ENCODE measurements at places on chromosomes 2 and 18.

- no peak for DNase-seq
Observed at GRCh38 chr2:100113990-100114433, 28.4 kb downstream of the AFF3 start.

DNA sequence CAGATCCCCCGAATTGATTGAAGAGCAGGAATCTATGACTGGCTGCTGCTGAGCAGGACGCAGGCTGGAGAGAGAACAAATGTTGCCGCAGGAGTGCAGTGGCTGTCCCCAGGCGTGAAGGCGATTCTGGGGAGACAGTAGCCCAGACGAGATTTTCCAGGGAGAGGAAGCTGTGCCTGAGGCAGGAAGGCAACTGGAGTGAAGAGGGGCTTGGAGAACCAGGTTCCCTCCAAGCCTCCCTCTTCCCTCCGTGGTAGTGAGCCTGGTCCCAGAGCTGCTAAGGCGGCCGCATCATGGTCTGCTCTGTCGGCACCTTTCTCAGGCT lies 1.3 kb upstream of the NPPC start:
- DNase-seq, result no peak

DNA sequence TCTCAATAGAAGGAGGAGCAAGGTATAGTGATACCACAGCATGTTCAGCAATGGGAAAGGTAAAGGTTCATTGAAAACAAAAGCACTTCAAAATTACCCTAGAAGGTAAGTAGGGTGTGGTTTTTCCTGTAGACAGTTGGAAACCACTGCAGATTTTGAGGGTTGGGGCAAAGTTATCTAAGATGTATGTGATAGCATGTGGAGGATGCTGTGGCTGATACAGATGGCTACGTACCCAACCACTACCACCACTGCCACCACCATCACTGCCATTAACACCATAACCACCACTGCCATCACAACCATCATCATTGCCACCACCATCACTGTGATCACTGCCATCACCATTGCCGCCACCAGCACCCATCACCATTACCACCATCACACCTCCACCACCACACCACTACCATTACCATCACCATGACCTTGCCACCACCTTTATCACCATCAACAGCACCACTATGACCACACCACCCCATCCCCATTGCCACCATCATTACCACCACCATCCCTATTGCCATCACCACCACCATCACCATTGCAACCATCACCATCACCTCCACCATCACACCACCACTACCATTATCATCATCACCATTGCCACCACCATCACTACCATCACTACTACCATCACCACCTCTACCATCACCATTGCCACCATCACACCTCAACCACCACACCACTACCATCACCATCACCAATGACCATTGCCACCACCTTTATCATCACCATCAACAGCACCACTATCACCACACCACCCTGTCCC lies 3.7 kb downstream of the TMSB10 start:
- DNase-seq, result no peak

- no peak for DNase-seq
Observed at GRCh38 chr2:177568390-177568789, 175.8 kb downstream of the AGPS start.

DNA sequence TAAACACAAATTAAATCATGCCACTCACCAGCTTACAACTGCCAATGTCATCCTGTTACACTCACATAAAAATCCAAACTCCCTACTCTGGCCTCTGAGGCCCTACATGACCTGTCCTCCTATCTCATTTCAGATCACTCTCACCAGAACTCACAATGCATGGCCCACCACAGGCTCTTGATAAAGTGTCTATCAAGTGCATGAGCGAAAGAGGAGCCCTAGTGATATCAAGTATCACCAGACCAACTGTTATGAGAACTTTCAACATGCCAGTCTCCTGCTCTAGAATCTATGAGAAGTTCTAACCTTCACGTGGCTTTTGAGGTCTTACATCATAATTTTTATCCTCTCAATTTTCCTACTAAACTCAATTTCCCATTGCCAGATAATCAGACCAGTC lies 76.4 kb upstream of the CD226 start:
- no peak for DNase-seq

GRCh38 chr2:185796758-185797157 lies 58.2 kb downstream of the FSIP2 start:
- DNase-seq, result no peak

DNA sequence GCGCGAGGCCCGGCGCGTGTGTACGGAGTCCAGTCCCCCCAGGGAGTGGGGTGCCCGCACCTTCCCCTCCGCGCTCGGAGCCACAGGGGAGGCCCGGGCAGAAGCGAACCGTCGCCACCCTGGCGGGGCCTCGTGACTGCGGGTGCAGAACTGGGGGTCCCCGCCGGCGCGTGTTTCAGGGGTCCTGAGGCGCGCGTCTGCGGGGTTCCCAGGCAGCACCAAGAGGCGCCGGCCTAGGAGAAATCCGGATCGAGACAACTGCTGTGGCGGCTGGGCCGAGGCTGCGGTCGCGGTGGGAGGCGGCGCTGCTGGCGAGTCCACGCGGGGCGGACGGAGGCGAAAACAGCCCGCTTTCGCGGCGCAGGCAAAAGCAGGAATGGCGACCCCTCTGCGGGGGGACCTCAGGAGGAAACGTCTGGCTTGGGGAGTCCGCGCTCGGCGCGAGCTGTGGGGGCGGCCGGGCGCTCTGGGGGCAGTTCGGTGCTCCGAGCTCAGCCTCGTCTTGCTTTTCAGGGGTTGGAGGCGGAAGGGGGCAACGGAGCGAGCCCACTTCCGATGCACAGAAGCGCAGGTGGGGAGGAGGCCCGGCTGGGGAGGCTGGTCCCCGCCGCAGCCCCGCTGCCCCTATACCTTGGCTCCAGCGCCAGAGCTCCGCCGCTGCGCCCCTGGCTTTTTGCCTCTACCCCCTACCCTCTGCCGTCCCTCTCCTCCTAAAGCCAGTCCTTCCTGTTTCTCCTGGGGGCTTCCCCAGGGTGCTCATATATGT lies 81.5 kb upstream of the LDLRAD4 start:
- peak; percentile 12 for DNase-seq

- no peak for DNase-seq
Observed at GRCh38 chr2:180334514-180334913, 327.4 kb upstream of the CWC22 start.

DNA sequence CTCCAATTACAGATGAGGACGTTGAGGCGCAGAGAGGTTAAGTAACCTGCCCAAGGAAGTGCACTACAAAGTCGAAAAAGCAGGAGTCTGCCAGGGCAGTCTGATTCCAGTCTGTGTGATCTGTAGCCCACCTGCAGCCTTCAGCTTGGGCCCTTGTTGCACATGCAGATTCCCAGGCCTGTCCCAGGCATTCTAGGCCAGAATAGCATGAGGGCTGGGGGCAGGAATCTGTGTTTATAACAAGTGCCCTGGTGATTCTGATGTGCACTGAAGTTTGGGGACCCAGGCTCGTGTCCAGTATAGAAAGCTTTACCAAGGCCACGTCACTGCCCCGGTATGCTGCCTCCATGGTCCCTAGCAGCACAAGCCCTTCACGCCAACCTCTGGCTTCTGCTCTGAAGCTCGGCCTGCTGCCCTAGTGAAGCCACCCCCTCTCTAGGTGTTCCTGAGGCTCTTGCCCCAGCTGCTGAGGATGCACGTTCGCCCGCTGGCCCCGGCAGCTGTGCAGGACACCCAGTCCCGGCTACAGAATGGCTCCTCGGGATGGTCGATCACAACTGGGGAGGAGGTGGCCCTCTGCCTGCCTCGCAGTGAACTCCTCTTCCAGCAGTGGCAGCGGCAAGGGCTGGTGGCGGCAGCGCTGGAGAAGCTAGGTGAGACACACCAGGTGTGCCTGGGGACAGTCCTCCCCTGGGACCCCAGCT lies 4.6 kb downstream of the CHRNG start:
- DNase-seq, result no peak

DNA sequence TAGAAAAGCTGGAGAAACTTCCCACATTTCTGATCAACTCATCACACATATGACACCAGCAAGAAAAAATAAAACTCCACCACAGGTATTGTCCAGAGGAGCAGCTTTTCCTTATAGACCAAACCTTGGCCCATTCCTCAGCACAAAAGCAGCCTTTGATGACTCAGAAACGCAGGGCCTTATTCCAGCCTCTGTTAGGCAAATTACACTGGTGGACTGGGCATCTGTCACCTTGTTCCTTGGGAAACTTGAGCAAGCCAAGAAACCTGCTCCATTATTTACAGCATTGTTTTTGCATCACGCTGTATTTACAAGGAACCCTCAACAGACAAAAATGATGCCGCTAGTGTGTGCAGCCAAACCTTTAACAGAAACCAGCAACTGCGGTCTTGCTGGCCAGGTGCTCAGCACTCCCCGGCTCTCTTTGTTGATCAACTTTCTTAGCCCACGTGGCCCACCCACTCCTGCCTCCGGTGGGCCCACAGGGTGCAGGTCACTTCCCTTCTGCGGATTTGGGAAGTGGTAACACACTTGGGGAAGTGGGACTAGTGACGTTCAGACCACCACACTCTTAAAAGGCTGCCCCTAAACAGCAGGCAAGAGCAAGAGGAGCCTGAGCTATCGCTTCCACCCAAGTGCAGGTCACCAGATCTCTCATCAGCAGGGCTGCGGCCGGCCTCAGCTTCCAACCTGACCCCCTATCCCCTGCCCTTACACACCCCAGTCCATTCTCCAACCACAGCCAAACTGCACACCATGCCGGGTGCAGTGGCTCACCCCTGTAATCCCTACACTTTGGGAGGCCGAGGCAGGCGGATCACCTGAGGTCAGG lies 1.5 kb downstream of the AP1S3 start:
- no peak for DNase-seq

Measured in hematopoietic multipotent progenitor cell treated with erythropoietin and hydrocortisone succinate and interleukin-3 and kit ligand, for 15 days (in vitro differentiated cells).